ENCODE measurements at places on chromosomes 11 and 22.

DNA sequence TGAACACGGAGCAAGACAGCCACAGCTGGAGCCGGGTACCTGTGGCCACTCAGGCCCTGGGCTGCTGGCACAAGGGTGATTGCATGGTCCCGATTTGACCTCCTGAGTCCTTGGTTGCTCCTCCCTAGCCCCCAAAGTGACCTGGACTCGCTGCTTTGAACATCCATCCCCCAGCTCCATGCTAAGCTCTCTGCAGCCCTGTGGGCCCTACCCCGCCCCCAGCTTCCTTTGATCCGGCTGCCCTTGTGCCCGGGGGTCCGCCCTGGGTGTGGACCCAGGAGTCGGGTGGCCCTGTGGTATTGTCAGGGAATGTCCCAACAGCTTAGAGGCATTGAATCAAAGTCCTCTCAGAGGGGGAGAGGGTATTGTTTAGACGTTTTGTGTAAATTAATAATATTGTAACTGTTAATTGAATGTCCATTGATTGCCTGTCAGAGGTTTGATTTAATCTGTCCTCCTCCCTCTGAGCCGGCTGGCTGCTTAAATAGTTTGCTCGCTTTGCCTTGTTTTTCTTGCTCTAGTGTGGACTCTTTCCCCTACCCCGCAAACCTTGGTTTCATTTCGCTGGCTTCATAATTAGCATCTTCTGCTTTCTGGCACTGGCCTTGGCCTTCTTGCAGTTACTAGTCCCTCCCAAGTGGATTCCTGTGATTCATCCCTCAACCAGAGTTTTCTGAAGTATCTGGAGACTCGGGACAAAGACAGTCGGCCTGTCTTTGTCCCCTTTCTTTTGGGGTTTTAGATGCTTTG, 20.7 kb downstream of the GRIK4 start:
- DNase-seq = no peak

GRCh38 chr22:38479096-38479837, 11.4 kb downstream of the KDELR3 start:
- no peak for DNase-seq

DNA sequence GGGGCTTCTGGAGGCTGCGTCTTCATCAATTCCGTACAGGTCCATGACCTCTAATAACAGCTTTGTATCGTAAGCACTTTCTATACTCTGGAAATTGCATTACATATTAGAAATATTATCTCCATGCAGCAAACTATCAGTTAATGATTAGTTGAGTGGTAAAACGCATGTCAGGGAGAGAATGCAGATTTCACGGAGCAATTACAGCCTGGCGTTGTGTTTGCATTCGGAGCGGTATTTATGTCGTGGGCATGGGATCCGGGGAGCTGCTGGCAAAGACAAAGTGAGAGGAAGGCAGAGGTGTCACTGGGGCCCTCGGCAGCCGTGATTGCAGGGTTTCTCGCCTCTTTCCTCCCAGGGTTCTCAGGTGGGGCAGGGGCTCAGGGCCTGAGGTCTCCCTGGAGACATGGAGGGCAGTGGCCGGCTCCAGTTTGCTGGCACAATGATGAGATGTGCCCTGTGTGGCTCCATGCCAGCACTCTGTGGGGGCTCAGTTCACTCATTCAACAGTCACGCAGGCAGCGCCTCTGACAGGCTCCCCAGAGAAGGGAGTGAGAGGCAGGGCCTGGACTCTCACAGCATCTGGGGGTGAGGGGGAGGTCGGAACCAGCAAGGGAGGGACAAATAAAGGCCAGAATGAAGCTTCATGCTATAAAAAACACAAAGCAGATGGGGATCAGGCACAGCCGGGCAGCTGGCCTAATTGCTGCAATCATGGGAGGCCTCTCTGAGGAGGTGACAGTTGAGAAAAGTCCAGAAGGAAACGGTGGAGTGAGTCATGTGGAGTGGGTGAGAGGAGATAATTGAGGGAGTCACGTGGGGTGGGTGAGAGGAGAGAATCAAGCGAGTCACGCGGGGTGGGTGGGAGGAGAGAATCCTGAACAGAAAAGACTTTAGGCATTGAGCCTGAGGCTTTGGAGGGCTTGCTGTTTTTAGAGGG, 1002.7 kb downstream of the BRD1 start:
- DNase-seq = no peak

GRCh38 chr11:80109031-80109430, 668.2 kb upstream of the TENM4 start:
- DNase-seq = no peak

GRCh38 chr11:109648804-109649203, 226.8 kb downstream of the C11orf87 start:
- no peak for DNase-seq

- peak; percentile 88 for DNase-seq
Observed at GRCh38 chr22:49514641-49515040, 313.0 kb downstream of the BRD1 start.

DNA sequence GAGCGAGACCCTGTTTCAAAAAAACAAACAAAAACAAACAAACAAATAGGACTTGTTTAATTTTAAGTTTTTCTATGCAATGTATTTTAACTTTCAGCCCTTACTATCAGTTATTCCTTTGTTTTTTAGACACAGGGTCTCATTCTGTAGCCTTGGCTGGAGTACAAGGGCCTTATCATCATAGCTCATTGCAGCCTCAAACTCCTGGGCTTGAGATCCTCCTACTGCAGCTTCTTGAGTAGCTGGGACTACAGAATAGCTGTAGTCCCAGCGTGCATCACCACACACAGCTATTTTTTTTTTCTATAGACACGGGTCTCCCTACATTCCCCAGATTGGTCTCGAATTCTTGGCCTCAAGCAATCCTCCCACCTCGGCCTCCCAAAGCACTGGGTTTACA, 44.5 kb downstream of the PIK3C2A start:
- no peak for DNase-seq

- DNase-seq = no peak
Observed at GRCh38 chr11:103944251-103944940, 92.0 kb upstream of the DDI1 start.

GRCh38 chr22:41801886-41802285, 1.4 kb downstream of the CCDC134 start:
- no peak for DNase-seq

DNA sequence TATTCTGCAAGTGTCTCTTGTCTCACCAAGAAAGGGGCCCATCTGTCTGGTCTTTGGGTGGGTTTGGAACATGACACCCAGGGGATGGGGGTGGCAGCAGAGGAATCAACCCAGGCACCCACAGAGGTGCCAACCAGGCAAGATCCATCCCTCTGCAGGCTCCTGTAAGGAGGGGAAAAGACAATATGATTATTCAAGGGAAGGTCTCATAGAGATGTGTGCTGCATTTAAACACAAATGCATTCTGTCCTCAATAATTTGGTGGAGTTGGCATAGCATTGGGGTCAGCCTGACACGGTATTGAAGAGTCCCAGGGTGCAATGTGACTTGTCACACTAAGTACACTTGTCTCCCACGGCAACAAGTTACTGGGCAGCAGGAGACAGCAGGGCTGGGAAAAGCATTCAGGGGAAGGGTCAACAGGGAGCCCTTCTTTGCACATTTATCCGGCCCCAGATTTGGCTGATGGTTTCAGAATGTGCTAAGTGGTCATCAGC, 33.1 kb upstream of the SPON1 start:
- peak; percentile 47 for DNase-seq

DNA sequence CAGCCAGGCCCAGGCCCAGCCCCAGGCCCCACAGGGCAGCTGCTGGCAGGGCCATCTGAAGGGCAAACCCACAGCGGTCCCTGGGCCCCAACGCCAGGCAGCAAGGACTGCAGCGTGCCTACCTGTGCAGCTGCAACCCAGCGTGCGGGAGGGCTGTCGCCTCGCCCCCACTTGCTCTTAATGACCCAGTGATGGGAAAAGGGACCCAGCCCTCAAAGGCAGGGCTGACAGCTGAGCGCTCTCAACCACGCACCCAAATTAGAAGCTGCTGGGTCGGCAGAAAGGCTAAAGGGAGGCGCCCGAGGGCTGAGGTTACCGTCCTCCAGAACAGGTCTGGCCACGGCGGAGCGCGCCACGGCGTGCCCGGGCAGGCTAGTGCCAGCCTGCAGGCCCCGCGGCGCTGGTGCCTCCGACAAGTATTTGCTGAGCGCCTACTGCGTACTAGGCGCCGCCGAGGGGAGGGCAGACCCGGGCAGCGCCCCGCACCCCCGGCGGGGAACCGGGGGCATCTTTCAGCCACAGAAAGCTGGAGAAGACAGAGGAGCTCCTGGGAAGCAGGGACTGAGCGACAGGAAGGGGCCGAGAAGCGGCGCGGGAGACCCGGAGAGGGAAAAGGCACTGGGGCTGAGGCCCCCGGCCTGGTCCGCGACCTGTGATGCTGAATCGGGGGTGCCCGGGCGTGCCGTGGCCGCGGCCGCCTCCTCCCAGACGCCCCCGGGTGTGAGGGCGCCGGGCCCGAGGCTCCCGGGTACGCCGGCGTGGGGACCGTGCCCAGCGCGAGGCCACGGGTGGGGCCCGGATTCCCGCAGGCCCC, 773 bp downstream of the HRAS start:
- peak; percentile 50 for DNase-seq

DNA sequence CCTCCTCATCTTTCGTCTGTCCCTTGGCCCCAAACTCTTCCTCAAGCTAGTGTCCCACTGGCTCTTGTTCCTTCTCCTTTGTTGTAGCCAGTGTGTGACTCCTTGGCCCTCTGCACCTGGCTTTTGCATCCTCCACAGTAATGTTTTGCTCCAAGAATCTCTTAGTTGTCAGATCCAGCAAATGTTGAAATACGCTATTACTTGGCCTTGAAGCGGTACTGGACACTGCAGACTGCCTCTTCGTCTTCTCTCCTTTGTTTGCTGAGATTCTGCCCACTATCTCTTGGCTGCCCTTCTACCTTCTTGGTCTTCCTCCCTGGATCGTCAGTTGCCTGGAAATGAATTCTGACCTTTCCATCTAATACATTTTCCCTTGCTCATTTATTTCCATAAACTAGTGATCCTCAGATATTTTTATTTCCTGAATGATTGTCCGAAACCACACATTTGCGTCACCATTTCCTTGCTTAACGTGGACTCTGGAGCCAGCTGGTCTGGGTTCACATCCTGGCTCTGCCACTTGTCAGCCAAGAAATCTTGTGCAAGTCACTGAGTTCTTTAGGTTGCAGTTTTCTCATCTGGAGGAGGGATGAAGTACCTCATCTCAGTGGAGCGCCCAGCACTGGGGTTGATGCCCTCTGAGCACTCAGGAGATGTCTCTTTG, 113.6 kb downstream of the LDLRAD3 start:
- DNase-seq = no peak

DNA sequence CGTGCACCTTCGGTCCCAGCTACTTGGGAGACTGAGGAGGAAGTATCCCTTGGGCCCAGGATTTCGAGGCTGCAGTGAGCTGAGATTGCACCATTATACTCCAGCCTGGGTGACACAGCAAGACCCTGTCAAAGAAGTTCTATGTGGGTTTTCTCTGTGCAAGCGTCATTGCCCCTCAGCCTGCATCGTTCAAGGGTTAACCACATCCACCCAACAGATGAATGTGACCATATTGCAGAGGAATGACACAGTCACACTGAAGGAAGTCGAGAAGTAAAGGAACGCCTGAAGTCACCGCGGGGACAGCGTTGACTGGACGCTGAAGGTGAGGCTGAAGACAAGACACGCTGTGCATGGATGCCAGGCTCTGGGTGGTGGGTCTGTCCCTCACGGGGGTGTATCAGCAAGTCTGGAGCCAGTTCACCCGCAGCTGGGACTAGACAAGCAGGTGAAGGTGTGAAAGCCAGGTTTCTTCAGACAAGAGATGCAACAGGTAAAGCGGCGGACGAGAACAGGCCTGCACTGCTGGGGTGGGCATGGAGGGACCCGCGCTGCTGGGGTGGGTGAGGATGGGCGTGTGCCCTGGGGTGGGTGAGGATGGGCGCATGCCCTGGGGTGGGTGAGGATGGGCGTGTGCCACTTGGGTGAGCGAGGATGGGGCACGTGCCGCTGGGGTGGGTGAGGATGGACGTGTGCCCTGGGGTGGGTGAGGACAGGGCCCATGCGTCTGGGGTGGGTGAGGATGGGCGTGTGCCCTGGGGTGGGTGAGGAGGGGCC, 36.5 kb upstream of the TOLLIP start:
- DNase-seq = no peak

- no peak for DNase-seq
Observed at GRCh38 chr22:19657252-19658056, 56.8 kb upstream of the SEPTIN5 start.

GRCh38 chr11:96023275-96023674, 99.4 kb upstream of the MTMR2 start:
- DNase-seq = peak; percentile 42

DNA sequence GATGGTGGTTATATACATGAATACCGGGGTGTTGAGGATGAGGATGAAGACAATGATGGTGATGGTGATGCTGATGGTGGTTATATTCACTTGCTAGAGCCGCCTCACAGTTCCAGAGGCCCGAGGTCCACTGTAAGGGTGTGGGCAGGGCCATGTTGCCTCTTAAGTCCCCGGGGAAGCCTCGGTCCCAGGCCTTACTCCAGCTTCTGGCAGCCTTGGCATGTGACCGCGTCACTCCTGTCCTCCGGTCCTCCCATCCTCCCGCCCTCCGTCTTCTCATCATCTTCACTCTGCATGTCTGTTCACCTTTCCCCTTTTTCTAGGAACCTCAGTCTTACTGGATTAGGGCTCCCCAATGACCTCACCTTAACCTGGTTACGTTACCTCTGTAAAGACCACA, 54.6 kb downstream of the IGLL1 start:
- no peak for DNase-seq

GRCh38 chr22:50417411-50418210, 57.2 kb downstream of the SBF1 start:
- no peak for DNase-seq

GRCh38 chr22:32932176-32932575, 126.0 kb downstream of the SYN3 start:
- DNase-seq = no peak

DNA sequence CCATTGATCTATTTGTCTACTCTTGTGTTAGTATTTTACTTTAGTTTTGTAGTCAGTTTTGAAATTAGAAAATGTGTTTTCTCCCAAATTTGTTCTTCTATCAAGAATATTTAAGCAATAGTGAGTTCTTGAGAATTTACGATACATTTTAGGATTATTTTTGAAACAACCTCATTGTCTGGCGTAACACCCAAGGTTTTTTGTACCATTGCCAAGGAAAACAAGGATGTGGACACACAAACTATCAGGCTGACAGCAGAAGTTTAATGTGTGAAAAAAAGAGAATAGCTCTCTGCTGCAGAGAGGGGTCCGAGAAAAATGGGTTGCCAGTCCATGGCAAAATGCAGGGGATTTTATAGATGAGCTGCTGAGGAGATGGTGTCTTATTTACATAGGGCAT, 865.1 kb upstream of the CNTN5 start:
- DNase-seq = no peak
